Liver (tissue), 10 donors: ENCODE measurements at places on chromosomes 2 and 18. TPM values are rescaled to one million over a fixed set of nuclear protein-coding genes. Genes with fewer than 3 reads are reported as not detected.
A peak's percentile ranks its signal among the peaks of the same experiment; 100 is the strongest.

RTP5 gene
- polyA plus RNA-seq = 0.03 TPM

ERBB4 gene
- polyA plus RNA-seq = 0.03 TPM

ANKRD30B gene
- not detected for polyA plus RNA-seq

GAREM1 gene
- 2.3 TPM for polyA plus RNA-seq

GALNT5 gene
- 0.01 TPM for polyA plus RNA-seq

CCDC150 gene
- polyA plus RNA-seq = 6.3 TPM

MEIS1 gene
- polyA plus RNA-seq = 4.7 TPM

DNA sequence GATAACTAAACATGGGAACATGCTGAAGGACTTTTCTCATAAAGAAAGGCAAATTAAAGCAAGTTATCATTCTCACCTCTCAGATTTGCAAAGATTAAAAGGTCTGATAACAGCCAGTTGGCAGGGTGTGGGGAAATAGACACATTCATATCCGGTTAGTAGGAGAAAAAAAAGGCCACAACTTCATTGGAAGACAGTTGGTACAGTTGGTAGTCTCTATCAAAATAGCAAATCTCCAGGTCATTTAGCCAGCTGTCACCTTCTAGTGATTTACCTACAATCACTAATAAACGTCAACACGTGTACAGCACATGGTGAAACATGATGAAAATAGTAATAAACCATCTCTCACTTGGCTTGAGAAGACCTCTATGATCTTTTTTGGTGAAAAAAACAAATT is 16.6 kb downstream of the INPP5D start:
- peaks cover 5% of the 10 kb centered on the region for H3K4me1 ChIP-seq
- no peaks in the 10 kb centered on the region for H3K36me3 ChIP-seq
- no peak overlapping the region for H3K4me3 ChIP-seq
- H3K27me3 ChIP-seq = no peaks in the 10 kb centered on the region

- no peaks in the 10 kb centered on the region for H3K27me3 ChIP-seq
- H3K27ac ChIP-seq = peak overlapping the region; percentile 50
- H3K4me1 ChIP-seq = no peaks in the 10 kb centered on the region
These were observed 167.9 kb downstream of the TCF4 start for GRCh38 chr18:55419947-55420664.

DNA sequence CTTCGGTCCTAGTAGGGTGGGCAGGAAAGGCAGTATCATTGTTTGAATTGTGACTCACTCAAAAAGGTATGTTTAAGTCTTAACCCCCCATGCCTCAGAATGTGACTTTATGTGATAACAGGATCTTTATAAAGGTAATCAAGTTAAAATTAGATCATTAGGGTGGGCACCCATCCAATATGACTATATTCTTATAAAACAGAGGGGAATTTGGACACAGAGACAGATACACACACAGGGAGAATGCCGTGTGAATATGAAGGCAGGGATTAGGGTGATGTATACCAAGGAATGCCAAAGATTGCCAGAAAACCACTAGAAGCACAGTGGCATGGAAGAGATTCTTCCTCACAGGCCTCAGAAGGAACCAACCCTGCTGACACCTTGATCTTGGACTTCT is 281.8 kb downstream of the CLIP4 start:
- no peak overlapping the region for H3K27ac ChIP-seq
- H3K4me1 ChIP-seq = no peaks in the 10 kb centered on the region
- H3K27me3 ChIP-seq = no peaks in the 10 kb centered on the region
- H3K36me3 ChIP-seq = no peaks in the 10 kb centered on the region
- DNase-seq = no peak

DNA sequence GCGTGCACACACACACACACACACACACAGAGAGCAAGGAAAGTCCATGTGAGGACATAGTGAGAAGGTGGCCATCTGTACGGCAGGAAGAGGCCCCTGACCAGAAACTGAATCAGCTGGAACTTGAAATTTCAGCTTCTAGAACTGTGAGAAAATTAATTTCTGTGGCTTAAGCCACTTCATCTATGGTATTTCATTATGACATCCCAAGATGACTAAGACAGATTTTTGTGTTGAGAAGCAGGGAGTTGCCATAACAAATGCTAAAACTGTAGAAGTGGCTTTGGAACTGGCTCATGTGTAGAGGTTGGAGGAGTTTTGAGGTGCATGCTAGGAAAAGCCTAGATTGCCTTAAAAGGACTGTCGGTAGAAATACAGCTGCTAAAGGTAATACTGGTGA is 63.4 kb upstream of the ZBTB7C start:
- H3K27ac ChIP-seq = no peak overlapping the region
- peaks cover 2% of the 10 kb centered on the region for H3K4me1 ChIP-seq
- H3K4me3 ChIP-seq = no peak overlapping the region
- no peaks in the 10 kb centered on the region for H3K36me3 ChIP-seq
- no peaks in the 10 kb centered on the region for H3K27me3 ChIP-seq
- no peak for DNase-seq

- H3K4me3 ChIP-seq = no peak overlapping the region
- no peaks in the 10 kb centered on the region for H3K27me3 ChIP-seq
- no peak for DNase-seq
- no peak overlapping the region for H3K27ac ChIP-seq
These were observed 105.4 kb downstream of the RTN4 start for GRCh38 chr2:54944724-54945326.

- DNase-seq = no peak
- no peaks in the 10 kb centered on the region for H3K4me1 ChIP-seq
- H3K36me3 ChIP-seq = no peaks in the 10 kb centered on the region
- no peak overlapping the region for H3K27ac ChIP-seq
- no peaks in the 10 kb centered on the region for H3K27me3 ChIP-seq
- no peak overlapping the region for H3K4me3 ChIP-seq
These were observed 124.9 kb downstream of the B3GNT2 start for GRCh38 chr2:62320657-62321357.

GRCh38 chr2:19358242-19359020 is at the start of gene OSR1:
TSS of gene OSR1 (minus strand) at chr2:19358623. CDS start at chr2:19353805, 4,818 bp downstream.
- no peak for DNase-seq
- no peak within 1 kb of the TSS for H3K27ac ChIP-seq
- H3K4me1 ChIP-seq = peaks cover 38% of the 10 kb centered on the region

- no peak overlapping the region for H3K4me3 ChIP-seq
- DNase-seq = no peak
- no peak overlapping the region for H3K27ac ChIP-seq
- H3K4me1 ChIP-seq = no peaks in the 10 kb centered on the region
- H3K27me3 ChIP-seq = no peaks in the 10 kb centered on the region
- no peaks in the 10 kb centered on the region for H3K36me3 ChIP-seq
These were observed 286.1 kb upstream of the HNRNPA3 start for GRCh38 chr2:176926453-176926852.

- DNase-seq = no peak
- H3K36me3 ChIP-seq = no peaks in the 10 kb centered on the region
- H3K27ac ChIP-seq = peak overlapping the region; percentile 83
- H3K4me3 ChIP-seq = no peak overlapping the region
- H3K4me1 ChIP-seq = peaks cover 70% of the 10 kb centered on the region
These were observed 41.0 kb downstream of the LPIN2 start for GRCh38 chr18:2971741-2972552.

- DNase-seq = no peak
- no peak overlapping the region for H3K27ac ChIP-seq
- H3K27me3 ChIP-seq = no peaks in the 10 kb centered on the region
- no peak overlapping the region for H3K4me3 ChIP-seq
These were observed 9.4 kb downstream of the COA5 start for GRCh38 chr2:98598781-98599428.

DNA sequence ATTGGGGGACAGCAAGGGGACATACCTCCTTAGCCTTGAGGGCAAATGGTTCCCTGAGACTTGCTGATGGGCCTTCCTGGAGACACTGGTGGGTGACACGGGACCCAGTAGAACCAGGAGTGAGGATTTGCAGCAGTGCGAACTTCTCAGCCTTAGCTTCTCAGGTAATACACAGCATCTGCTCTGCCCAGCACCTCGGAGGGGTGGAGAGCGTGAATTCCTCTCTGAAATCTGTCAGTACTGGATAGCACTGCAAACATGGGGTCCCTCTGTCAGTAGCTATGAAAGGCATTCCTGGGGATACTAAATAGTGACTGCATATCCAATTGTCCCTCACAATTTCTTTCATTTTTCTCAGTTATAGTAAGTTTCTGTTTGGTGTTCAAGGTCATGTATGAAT is 151.7 kb downstream of the GBX2 start:
- H3K4me3 ChIP-seq = no peak overlapping the region
- no peaks in the 10 kb centered on the region for H3K27me3 ChIP-seq
- H3K36me3 ChIP-seq = no peaks in the 10 kb centered on the region

- H3K4me3 ChIP-seq = no peak overlapping the region
- H3K36me3 ChIP-seq = no peaks in the 10 kb centered on the region
- no peaks in the 10 kb centered on the region for H3K27me3 ChIP-seq
- H3K27ac ChIP-seq = no peak overlapping the region
- DNase-seq = no peak
These were observed 41.6 kb upstream of the MAP4K4 start for GRCh38 chr2:101655702-101656422.

DNA sequence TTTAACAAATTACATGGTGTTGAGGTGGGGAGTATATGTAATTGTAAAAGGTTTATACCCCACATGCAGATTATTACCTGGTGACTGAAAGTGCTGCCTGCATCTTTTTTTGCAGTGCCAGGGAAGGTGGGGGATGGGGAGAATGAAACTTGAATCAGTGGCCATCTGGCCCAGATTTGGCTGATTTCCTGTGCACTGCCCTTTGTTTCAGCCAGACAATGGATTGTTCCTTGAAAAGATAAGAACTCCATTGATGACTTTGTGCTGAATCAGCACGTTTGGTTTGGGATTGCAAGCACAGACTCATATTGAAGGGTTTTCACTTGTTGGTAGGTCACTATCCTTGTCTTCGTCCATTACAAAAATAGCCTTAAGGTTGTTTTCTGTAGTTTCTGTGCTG is 20.9 kb downstream of the GREB1L start:
- H3K36me3 ChIP-seq = no peaks in the 10 kb centered on the region
- DNase-seq = no peak
- no peak overlapping the region for H3K4me3 ChIP-seq
- peaks cover 7% of the 10 kb centered on the region for H3K4me1 ChIP-seq
- H3K27me3 ChIP-seq = no peaks in the 10 kb centered on the region

DNA sequence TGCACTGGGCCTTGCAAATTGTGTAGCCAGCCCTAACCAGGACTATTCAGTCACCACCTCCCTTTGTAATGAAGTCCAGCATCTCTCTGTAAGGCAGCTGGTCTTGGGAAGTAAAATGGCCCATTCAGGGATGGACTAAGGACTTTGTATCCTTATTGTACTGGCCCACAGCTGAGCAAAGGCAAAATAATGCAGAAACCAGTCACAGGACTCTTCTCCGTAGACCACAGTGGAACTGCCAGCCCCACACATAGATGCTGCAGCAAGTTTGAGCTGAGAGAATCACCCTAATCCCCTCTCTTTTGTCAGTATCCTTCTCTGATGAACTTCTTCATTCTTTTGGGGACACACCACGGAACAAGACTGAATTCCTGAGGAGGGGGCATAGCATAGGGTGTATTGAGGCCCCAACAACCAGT is 73.6 kb upstream of the RTN4 start:
- H3K27ac ChIP-seq = no peak overlapping the region
- H3K4me1 ChIP-seq = no peaks in the 10 kb centered on the region
- no peaks in the 10 kb centered on the region for H3K27me3 ChIP-seq

DNA sequence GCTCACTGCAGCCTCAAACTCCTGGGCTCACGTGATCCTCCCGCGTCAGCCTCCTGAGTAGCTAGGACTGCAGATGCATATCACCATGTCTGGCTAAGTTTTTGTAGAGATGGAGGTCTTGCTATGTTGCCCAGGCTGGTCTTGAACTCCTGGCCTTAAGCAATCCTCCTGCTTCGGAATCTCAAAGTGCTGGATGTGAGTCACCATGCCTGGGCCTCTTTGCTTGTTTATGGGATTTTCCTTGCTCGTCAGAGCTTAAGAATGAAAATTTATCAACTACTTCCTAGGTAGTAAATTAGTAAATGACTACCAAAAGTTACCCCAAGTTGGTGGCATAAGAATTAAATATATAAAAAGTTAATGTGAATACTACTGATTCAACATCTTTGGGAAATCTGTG is 51.0 kb downstream of the ACTR3 start:
- DNase-seq = no peak
- H3K27me3 ChIP-seq = no peaks in the 10 kb centered on the region
- no peaks in the 10 kb centered on the region for H3K4me1 ChIP-seq
- peaks cover 36% of the 10 kb centered on the region for H3K36me3 ChIP-seq

GRCh38 chr2:66327066-66327740 is 107.7 kb upstream of the MEIS1 start:
- no peaks in the 10 kb centered on the region for H3K27me3 ChIP-seq
- no peak overlapping the region for H3K27ac ChIP-seq
- H3K4me1 ChIP-seq = no peaks in the 10 kb centered on the region

- no peaks in the 10 kb centered on the region for H3K27me3 ChIP-seq
- no peaks in the 10 kb centered on the region for H3K4me1 ChIP-seq
- no peaks in the 10 kb centered on the region for H3K36me3 ChIP-seq
These were observed 1044.4 kb upstream of the CNTNAP5 start for GRCh38 chr2:122980671-122981070.

GRCh38 chr2:120262761-120263428 is 10.2 kb downstream of the RALB start:
- no peaks in the 10 kb centered on the region for H3K4me1 ChIP-seq
- H3K27me3 ChIP-seq = no peaks in the 10 kb centered on the region
- H3K36me3 ChIP-seq = no peaks in the 10 kb centered on the region
- DNase-seq = no peak
- H3K4me3 ChIP-seq = no peak overlapping the region

DNA sequence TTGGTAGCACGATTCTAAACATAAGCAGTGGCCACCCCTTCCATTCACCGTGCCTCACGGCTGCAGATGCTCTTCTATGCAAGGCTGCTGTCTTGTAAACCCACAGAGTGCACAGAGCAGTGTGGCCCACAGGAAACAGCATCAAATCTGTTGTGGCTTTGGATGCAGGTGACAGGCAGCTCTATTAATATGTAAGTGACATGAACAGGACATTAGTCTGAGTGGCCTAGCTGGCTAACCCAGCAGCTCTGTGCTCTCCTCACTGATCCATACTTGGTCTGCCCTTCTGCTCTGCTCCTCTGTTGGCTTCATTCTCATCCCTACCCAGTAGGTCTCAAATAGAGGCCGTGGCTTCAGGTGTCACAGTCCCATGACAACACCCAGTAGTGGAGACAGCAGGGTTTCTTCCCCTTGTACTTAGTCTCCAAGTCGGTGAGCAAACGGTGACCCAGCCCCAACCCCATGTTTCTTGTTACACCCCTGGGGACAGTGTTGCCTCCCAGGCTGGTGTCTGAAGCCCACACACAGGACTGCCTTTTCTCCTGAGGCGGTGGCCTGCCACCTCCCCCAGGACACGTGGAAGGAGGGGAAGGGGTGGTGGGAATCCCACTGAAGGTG is 5.8 kb downstream of the SH3RF3 start:
- no peaks in the 10 kb centered on the region for H3K4me1 ChIP-seq
- H3K27me3 ChIP-seq = no peaks in the 10 kb centered on the region
- H3K36me3 ChIP-seq = no peaks in the 10 kb centered on the region
- DNase-seq = no peak
- no peak overlapping the region for H3K27ac ChIP-seq
- H3K4me3 ChIP-seq = no peak overlapping the region

GRCh38 chr18:8845506-8845905 is 140.2 kb downstream of the MTCL1 start:
- no peak overlapping the region for H3K4me3 ChIP-seq
- no peaks in the 10 kb centered on the region for H3K36me3 ChIP-seq
- H3K4me1 ChIP-seq = no peaks in the 10 kb centered on the region
- H3K27me3 ChIP-seq = no peaks in the 10 kb centered on the region

GRCh38 chr2:168948621-168949212 is 47.6 kb downstream of the G6PC2 start:
- no peaks in the 10 kb centered on the region for H3K4me1 ChIP-seq
- H3K36me3 ChIP-seq = peaks cover 52% of the 10 kb centered on the region
- DNase-seq = no peak
- H3K4me3 ChIP-seq = no peak overlapping the region
